Progenitor cell of endocrine pancreas (in vitro differentiated cells): ENCODE measurements at places on chromosomes 12 and 14.

GRCh38 chr12:102202556-102202955, 4.9 kb upstream of the PMCH start:
- no peak for DNase-seq

- DNase-seq, result no peak
These were observed 1.5 kb downstream of the SIX6 start for GRCh38 chr14:60510254-60510950.

DNA sequence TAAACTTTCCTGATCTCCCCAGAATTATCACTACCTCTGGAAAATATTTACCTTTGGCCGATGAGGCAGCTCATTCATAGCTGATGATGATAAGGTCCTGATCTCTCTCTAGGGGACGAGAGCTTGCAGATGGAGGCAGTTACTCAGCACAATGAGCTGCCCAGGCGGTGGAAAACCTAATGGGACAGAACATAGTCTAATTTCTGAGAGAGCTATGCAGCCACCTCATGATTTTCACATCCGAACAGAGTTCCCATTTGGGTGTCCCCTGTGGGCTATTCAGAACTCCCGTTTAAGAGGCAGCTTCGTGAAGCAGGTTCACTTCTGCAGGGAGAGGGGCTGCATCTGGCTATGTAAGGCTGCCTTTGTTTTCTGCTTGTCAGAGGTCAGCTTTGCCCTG, 724.6 kb upstream of the TMEM132C start:
- DNase-seq, result no peak

DNA sequence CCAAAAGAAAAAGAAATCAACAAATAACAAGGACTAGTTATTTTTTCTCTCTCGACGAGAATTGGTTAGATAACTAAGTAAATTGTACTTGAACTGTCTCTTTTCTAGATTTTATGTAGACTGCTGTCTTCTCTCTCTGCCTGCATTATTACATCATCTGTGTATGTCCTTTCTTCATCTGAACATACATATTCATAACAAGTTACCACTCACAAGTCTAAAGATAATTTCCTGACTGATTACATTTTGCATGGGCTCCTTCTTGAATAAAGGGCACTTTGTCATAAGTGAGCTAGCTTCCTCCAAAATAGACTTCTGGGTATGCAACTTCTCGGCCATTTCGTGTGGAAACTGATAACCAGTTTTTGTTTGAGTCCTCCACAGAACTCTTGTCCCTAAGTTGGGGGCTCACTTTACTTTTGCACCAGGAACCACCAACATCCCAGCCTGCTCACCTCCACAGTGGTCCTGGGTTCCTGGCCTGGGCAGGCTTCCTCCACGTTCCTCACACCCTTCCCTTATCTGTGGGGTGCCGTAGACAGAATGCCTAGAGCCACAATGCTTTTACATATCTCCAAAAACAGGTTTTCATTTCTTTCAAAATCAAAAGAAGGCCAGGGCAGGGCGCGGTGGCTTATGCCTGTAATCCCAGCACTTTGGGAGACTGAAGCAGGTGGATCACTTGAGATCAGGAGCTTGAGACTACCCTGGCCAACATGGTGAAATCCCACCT, 6.2 kb upstream of the DDX47 start:
- no peak for DNase-seq

DNA sequence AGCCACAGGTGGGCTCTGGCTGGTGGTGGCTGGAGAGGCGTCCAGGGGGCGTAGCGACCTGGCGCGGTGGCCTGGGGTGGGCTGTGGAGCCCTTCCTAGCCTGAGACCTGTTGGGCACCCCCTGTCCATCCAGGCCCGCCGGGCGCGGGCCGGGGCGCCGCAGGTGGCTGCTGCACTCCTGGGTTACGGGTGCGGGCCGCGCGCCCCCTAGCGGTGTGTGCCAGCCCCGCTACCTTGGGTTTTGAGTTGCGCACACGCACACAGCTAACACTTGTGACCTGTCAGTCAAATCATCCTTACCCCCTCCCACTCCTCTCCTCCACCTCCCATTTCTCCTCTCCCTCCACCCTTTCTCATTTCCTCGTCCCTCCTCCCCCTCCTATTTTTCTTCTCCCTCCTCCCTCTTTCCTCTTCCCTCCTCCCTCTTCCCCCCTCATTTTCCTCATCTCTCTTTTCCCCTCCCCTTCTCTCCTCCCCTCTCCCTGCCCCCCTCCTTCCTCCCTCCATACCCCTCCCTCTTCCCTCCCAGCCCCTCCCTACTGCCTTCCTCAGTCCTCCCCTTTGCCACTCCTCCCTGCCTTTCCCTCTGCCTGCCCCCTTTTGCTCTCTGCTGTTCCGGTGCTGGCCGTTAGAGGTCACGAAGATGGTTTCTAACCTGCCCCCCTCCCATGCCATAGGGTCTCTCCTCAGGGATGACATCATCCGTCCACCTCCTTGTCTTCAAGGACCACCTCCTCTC, 2.3 kb downstream of the MEG3 start:
- no peak for DNase-seq

GRCh38 chr12:120734210-120734609, 8.6 kb downstream of the ACADS start:
- no peak for DNase-seq

DNA sequence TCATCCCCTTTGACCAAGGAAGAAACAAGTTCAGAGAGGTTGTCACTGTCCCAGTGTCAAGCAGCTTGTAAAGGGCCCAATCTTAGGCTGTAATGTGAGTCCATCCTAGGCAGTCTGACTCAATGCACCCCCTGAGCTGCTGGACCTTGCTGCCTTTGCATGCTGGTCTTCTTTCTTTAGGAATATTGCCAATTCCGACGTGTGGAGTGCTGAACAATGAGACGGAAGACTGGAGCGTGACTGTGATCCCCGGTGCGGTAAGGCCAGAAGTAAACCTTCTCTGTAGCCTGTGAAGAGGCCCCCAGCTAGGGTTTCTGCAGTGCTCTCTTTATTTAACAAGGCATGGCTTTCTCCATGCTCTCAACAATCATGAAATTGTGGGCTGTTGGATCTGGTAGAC, 963 bp downstream of the TCTN2 start:
- DNase-seq, result no peak

GRCh38 chr12:40208707-40209446, 15.9 kb upstream of the LRRK2 start:
- no peak for DNase-seq

- DNase-seq, result no peak
These were observed 1.4 kb downstream of the APAF1 start for GRCh38 chr12:98646294-98647090.

GRCh38 chr12:58369576-58369975, 428.2 kb downstream of the ATP23 start:
- no peak for DNase-seq

- DNase-seq, result no peak
These were observed 98.8 kb downstream of the DICER1 start for GRCh38 chr14:95058491-95058890.

GRCh38 chr12:48221645-48222044, 18.6 kb upstream of the OR10AD1 start:
- no peak for DNase-seq

GRCh38 chr12:66945189-66945817, 266.4 kb upstream of the GRIP1 start:
- no peak for DNase-seq

- no peak for DNase-seq
These were observed 830.0 kb upstream of the NOVA1 start for GRCh38 chr14:27427796-27428195.

DNA sequence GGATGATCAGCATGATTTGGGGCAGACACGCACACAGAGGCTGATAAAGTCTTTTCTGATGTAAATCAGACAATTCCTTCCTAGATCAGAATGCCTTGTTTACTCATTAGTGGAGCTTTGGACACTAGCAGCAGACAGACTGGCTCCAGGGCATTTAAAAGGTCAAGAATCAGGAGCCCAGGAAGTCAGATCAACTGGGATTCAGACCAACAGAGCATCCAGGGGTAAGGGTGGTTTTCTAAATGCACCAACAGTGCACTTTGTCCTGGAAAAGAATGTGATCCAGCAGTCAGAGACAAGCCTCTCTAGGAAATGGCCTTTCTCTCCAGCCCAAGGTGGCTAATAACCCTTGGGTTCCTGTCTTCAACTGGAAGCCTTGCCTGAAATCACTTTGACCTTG, 405.3 kb downstream of the MED13L start:
- DNase-seq, result no peak

GRCh38 chr12:94584377-94584776, 66.0 kb downstream of the TMCC3 start:
- no peak for DNase-seq

DNA sequence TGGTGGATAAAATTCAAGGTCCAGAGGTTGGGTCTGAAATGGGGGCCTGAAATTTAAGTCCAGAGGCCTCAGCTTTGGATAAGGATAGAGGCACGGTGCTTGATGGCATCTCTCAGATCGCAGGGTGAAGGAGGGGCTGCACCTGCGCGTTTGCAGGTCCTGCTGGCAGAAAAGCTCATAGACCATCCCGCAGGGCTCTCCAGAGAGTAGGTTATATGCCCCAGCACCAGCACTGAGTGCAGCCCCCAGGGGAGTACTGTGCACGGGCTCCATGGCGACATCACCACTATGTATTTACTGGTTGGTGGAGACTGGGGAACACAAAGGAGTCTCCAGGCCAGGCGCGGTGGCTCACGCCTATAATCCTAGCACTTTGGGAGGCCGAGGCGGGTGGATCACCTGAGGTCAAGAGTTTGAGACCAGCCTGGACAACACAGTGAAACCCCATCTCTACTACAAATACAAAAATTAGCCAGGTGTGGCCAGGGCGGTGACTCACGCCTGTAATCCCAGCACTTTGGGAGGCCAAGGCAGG, 4.3 kb upstream of the CD63 start:
- no peak for DNase-seq

GRCh38 chr12:48027183-48028002, 23.1 kb upstream of the COL2A1 start:
- no peak for DNase-seq

DNA sequence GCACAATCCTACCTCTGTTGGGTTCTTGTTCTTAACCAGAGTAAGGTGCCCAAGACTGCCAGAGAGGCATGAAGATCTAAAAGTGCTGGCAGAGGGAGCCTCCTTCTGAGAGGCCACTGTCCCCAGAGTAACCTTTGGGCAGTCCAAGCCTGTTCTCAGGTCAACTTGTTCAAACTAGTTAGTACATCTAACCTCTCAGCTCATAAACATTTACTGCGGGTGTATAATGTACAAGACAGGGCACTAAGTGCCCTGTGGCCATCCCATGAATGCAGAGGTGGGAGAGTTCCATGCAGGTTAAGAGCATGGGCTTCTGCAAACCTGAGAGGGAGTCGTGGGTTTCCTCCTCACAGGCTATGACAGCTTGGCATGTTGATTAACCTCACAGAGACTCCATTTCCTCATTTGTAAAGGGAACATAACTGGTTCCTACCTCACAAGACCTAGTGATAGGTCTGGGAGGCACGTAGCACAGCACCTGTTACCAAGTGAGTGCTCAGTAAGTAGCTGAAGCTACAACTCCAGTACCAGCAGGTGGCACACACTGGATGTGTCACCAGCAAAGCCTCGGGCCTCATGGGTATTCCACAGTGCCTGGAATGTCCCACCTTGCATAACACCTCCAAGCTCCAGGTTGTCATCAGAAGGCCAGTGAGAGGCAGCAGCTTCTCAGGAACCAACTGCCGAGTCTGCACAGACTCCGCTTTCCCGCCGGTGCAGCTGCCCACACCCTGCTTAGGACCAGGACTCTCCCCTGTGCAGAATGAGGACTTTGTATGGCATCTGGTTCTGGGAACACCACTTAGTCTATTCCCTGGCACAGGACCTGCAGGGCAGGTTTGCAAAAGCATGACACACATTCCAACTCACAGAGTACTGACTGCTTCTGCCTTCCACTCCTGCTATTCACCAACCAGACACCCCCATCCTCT, 4.4 kb downstream of the VDR start:
- DNase-seq, result no peak

- DNase-seq, result no peak
These were observed 4.9 kb downstream of the DENR start for GRCh38 chr12:122757568-122757967.

GRCh38 chr12:48342980-48343379, 7.7 kb downstream of the ZNF641 start:
- no peak for DNase-seq

DNA sequence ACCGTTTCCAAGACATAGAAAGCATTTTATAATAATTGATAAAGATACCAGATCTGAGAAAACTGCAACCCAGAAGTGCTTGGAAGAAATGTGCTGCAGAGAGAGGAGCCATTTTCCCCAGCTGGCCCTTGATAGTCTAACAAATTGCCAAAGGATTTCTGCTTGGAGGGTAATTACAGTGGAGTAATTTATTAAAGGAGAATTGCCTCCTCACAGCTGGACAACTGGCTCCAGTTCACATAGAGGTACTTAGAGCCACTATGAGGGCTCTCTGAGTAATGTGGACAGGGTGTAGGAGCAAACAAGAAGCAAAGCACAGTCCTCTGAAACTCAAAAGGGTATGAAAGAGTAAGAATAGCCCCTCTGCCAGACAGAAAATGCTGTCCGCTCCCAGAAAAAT, 335.6 kb downstream of the SYT1 start:
- no peak for DNase-seq

DNA sequence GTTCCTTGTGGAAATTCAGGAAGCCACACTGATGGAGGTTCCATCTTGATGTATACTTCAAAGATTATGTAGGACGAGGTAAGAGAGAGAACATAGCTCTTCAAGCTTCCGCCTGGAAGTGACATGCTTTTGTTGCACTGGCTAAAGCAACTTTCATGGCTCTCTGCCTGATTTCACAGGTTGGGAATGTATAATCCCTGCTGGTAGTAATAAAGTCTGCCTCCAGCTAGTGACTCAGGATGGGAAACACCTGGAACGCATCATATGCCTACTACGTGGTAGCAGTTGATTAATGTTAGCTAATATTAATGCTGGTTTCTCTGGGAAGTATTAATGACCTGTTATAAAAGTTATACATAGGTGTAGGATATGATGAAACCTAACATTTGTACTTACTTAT, 71.1 kb downstream of the PELI2 start:
- DNase-seq, result no peak

- DNase-seq, result no peak
These were observed 82.1 kb downstream of the ZFP36L1 start for GRCh38 chr14:68710776-68711175.

DNA sequence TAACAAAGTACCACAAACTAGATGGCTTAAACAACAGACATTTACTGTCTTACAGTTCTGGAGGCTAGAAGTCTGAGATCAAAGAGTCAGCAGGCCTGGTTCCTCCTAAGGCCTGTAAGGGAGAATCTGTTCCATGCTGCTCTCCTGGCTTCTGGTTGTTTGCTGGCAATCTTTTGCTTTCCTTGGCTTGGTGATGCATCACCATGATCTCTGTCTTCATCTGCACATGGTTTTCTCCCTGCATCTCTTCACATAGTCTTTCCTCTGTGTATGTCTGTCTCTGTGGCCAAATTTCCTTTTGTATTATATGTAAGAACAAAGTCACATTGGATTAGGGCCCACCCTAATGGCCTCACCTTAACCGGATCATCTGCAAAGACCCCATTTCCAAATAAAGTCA, 168.5 kb downstream of the CAPZA3 start:
- no peak for DNase-seq
